ENCODE measurements at places on chromosomes 12 and 14.

GRCh38 chr14:88849716-88850115 is 25.3 kb downstream of the TTC8 start:
- DNase-seq = peak; percentile 24

- DNase-seq = peak; percentile 17
Observed at GRCh38 chr14:76426161-76426696, 50.3 kb downstream of the ESRRB start.

- no peak for DNase-seq
Observed at GRCh38 chr12:124869059-124869665, 5.5 kb upstream of the SCARB1 start.

DNA sequence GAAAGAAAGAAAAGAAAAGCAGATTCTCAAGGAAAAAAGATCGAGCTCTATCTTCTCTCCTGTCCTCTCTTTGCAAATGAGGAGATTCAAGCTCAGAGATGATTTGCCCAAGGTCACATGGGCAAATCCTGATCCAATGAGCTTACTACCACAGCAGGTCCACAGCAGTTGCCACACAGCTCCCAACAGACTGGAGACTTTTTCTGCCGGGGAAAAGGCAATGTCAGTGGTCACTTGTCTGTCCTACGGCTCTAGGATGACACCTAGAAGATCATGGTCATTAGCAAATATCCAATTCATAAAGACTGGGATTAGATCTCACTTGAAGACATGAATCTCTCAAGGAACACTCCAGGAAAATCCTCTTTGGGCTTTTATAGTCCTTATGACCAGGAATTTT is 58.8 kb downstream of the TTC7B start:
- peak; percentile 28 for DNase-seq

- DNase-seq = peak; percentile 73
Observed at GRCh38 chr14:92659765-92660561, 88.5 kb downstream of the LGMN start.

- DNase-seq = no peak
Observed at GRCh38 chr12:120468821-120469449, 613 bp downstream of the SRSF9 start.

DNA sequence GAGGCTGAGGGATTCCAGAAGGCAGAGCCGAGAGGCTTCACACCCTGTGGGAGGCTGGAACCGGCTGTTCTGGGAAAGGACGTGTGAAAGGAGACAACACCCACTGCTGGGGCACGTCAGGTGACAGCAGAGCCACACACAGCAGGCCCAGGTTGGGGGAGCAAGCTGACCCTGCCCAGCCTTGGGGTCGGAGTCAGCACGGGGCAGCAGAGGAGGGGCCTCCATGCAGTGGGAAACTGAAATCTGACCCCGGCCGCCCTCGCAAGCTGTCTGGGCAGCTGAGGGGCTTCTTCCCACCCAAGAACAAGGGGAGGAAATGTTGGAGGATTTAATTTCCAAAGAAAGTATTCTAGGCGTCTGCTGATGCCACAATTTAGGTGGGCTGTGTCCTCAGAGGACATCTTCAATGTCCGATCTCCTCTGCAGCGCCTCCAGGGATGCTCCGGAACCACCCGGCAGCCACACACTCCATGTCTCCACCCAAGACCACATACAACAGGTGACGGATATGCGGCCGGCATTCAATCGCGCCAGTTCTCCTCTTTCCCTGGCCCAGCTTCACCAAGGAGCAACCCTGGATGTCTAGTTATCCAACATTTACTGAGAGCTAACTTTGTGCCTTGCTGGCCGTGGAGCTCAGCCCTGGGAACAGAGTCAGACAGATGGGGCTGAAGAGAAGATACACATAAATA is 30.7 kb downstream of the SNRNP35 start:
- no peak for DNase-seq

DNA sequence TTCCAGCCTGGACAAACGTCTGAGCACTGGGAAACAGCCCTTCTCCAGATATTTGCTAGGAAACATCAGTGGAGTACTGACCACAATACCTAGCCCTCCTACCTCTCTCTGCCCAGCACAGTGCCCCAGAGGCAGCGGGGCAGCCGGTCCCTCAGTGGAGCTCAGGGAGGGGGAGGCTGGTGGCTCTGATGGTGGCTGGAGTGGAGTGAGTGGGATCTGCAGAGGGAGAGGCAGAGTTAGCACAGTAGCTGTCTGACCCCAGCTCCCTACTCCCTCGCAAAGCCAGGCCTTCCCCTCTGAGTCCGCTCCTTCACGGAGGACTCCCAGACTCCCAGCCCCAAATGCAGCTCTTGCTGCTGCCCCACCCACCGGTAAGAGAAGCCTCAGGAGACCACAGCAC is 30.0 kb downstream of the NCKAP5L start:
- DNase-seq = no peak

DNA sequence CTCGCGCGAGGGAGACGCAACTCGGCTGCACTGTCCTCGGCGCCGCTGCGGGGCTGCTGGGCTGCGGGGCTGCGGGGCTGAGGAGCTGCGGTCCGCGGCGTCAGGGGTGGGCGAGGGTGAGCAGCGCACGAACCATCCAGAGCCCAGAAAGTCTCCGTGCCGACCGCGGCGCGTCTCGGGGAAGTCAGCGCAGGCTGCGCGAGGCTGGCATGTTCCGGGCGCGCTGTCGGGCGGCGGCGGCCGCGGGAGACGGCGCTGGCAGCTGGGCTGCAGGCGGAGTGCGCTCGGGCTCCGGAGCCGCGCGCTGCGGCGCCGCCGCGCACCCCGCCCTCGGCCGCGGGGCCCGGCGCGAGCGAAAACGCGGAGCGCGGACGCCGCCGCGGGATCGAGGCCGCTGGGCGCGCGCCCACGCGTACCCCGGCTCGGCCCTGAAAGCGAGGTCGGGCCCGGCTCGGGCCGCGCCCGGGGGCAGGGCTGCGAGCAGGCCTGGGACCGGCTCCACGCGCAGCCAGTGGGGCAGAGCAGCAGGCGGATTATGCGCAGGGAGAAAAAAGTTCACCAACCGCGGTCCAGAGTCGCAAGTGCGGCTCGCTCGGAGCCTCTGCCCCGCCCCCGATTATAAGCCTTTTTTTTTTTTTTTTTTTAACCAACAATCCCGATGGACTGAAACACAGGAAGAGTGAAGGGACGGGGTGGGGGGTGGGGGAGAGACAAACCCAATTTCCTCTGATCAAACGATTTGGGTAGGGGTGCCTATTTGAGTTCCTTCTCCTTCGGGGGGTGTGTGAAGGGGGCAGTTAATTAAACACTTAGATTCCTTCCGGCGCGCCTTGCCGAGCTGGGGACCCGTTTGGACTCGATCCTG is at the start of gene PRICKLE1:
Gene PRICKLE1, minus strand, starts transcription at position 282 of the 865 bp plus-strand sequence. CDS start 117,230 bp downstream, outside the sequence.
- peak; percentile 64 for DNase-seq

DNA sequence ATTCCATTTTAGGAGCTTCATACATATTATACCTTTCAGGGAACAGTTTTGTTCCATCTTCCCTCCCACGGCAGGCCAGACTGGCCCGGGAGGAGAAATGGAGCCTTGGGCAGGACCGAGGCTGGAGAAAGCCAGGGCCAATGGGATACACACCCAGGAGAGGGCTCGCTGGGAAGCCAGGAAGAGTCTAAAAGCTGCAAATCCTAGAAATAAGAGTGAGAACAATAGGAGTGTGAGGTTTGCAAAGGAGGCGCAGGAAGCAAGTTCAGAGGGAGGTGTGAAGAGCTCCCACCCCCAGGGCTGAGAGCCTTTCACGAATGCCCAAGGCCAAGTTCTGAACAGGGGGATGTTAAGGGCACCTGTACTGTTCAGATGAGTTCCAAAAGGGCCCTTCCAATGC is 67.5 kb upstream of the CPSF6 start:
- DNase-seq = no peak

DNA sequence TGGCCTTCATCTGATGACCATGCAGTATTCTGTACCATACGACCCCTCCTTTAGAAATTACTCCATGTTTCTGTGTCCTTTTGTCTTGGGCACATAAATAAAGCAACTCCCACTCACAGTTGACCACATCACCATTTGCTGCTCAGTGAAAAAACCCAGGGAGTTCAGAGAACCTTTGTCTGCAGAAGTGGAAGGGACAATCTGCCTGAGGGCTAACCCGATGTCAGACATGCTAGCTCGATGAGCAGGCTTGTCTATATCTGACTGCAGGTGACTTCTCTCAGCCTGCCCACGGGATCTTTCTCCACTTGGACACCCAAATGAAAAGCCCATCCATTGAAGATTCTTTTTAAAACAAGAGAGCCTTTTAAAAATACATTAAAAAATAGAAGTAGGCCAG is 45.7 kb upstream of the GRIP1 start:
- no peak for DNase-seq

- DNase-seq = no peak
Observed at GRCh38 chr14:67851785-67852410, 32.3 kb downstream of the RAD51B start.

GRCh38 chr12:39902821-39903220 is 203.1 kb downstream of the SLC2A13 start:
- no peak for DNase-seq

Data from iris pigment epithelial cell (primary cell).